ENCODE measurements at places on chromosomes 3 and 15. TPM values are rescaled to one million over a fixed set of nuclear protein-coding genes. Genes with fewer than 3 reads are reported as not detected.
A peak's percentile ranks its signal among the peaks of the same experiment; 100 is the strongest.

POPDC2 gene
- 11.5 TPM for total RNA-seq

DNA sequence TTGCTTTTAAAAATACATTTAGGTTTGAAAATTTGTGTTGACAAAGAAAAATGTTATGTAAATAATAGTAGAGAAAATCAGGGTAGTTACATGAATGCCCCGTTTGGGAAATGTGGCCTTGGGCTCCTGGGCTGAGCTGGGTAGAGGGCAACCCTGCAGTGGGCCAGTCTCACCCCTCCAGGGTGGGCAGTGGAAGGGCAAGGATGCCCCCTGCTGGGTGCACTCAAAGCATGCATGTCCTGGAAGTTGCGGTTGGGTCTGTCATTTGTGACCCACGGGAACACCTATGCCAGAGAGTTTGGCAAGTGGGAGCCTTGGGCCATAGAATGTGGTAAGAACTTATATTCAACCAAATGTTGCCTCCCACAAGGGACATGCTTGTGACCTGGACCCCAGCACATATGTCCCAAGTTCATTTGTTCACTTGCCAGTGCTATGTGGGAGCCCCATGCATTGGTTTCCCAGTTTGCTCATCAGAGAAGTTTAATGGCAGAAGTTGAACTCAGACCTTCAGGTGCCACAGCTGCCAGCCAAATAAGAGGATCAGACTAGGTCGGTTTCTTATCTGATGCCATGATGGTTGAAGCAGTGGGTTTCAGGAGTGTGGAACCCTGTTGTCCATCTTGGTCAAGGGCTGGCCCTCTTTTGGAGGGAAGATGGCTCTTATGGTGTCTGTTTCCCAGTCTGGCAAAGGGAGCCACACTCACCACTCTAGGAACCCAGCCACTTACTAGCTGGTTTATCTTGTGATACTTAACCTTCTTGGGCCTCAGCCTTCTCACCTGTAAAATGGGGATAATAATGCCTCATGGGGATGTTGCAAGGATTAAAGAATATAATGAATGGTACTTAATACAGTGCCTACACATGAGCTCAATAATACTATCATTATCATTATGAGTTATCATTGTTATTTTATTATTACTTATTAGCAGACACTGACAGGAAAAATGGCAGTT, 2.5 kb upstream of the PLCB2 start:
- no peak for DNase-seq

SLCO2A1 gene
- 3.0 TPM for total RNA-seq

DNA sequence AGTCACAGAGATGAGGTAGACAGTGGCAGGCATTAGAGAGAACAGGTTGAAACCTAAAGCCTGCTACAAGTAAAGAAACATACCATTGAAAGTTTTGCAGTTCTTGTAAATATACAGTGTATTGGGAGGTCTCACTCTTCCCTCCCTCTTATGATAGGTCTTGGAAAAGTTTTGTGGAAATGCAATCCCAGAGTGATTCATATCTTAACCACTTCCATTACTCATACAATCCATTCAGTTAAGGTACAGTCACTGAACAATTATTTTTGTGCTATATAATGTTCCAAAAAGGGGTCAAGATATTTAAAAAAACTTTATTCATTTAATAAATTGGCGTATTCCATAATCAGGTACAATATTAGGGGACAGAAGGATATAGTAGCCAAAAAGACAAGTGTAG, 737.7 kb upstream of the ALCAM start:
- DNase-seq = no peak

CFAP100 gene
- total RNA-seq = not detected

DNA sequence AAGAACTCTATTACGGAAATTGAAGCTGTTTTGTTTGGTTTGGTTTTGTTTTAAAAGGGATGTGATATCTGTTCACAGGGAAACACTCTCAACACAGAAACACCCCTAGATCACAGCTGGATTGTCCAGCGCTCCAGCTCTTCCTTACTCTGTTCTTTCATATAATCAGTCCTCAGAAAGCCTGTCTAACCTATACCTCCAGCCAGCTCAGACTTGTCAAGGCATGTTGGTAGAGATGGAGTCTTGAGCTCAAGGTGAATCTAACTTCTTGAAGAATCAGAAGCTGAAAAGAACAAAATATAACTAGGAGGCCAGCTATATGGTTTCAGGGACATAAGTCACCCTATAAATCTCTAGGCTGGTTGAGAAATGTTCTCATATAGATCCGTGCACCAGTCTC, 110.2 kb upstream of the EPHA3 start:
- peak; percentile 11 for DNase-seq

GRCh38 chr15:24878153-24878552, 76.6 kb upstream of the SNRPN start:
- DNase-seq = peak; percentile 35
